ENCODE measurements at places on chromosomes 1 and 21.

- no peak for DNase-seq
These were observed 32.6 kb downstream of the CFH start for GRCh38 chr1:196684476-196684875.

GRCh38 chr1:15212954-15213291 is 34.1 kb upstream of the FHAD1 start:
- no peak for DNase-seq

DNA sequence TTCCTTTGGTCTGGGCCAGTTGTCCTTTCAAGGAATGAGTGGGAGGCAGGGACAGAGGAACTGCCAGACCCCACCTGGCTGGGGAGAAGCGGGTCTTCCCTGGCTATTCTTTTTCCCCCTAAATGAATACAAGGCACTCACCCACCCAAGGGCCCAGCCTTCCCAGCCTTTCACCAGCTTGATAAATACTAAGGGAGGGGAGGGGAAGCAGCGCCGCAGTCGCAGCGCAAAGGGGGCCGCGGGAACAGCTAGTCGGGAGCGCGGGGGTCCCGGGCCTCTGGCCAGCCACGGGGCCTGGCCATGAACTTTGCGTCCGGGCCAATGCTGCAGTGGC is 91.3 kb upstream of the VAMP3 start:
- no peak for DNase-seq

GRCh38 chr1:91548376-91549040 is 47.9 kb downstream of the CDC7 start:
- DNase-seq = no peak

GRCh38 chr1:173477286-173478093 is at the start of gene PRDX6:
Gene PRDX6, plus strand, starts transcription at chr1:173477335. Its CDS starts 63 bp downstream, at chr1:173477398.
- peak; percentile 80 for DNase-seq

DNA sequence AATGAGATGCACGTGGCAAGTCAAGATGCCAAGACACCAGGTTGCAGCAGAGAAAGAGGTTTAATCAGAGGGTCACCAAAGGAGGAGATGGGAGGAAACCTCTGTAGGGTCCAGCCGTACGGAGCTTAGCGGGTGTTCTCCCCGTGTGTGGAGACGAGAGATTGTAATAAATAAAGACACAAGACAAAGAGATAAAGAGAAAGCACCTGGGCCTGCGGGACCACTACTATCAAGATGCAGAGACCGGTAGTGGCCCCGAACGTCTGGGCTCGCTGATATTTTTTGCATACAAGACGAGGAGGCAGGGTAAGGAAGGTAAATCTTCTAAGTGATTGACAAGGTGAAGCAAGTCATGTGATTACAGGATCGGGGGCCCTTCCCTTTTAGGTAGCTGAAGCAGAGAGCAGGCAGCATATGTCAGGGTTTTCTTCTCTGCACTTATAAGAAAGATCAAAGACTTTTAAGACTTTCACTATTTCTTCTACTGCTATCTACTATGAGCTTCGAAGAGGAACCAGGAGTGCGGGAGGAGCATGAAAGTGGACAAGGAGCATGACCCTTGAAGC is 41.2 kb upstream of the TDRD10 start:
- no peak for DNase-seq

DNA sequence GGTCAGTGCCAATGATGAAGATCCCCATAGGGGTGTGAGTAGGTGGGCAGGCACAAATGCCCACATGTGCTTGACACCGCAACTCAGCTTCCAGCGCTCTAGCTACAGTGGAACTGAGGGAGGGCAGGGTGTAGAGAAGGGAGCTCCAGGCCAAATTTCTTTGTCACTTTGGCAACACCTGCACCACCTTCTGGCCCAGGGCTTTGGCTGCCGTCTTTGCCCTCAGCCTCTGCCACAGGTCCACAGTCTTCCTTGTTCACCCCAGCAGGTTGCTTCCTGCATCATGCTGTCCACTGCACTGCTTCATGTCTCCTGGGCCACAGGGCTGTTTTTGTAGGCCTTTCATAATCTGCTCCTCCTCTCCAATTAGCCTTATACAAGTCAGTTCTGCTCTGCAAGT is 20.4 kb upstream of the FMOD start:
- no peak for DNase-seq

DNA sequence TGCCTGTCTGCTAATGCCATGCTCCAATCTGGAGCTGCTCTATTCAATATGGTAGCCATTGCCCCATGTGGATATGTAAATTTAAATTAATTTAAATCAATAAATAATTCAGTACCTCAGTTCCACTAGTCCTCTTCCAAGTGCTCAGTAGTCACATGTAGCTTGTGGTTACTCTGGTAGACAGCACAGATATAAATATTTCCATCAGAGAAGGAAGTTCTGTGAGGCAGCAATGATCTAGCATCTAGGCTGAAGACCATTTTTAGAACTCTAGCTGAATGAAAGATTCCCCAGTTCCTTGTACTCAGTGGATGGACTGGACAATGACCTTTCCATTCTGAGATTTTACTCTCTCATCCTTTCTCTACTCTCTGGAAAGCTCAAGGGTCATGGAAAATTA is 25.8 kb upstream of the CAPZB start:
- no peak for DNase-seq

DNA sequence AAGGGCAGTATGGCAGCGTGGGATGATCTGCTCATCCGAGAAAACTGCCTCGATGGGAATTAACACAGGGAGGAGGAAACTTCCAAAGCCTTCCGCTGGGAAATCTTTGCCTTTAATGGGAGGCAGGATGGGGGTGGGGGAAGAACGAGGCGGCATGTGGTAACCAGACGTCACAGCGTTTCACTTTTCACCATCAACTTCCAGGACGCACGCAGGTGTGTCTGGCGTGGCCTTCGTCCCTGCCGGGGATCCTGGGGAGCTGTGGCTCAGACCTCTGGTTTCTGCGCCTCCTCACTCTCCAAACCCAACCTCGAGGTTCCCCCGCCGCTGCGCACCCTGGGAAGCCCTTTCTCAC is 282 bp downstream of the RSPH1 start:
- no peak for DNase-seq

DNA sequence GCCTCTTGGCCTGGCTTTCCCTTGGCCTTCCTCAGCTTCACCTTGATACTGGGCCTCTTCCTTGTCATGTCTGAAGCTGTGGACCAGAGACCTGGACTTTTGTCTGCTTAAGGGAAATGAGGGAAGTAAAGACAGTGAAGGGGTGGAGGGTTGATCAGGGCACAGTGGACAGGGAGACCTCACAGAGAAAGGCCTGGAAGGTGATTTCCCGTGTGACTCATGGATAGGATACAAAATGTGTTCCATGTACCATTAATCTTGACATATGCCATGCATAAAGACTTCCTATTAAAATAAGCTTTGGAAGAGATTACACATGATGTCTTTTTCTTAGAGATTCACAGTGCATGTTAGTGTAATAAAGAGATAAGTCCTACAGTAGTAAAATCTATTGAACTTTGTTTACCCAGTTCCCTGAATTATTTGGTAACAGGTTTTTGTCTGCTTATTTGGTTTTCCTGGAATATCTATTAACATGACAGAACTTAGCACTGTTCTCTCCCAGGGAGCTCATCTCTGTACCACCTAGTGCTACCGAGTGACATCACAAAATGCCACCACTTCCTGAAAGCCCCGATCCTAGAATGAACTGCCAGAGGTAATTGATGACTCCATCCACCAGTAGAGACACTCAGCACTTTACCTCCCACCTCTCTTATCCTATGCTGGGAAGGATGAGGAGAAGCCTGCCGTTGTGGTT is 22.2 kb downstream of the UBE2T start:
- no peak for DNase-seq

GRCh38 chr21:29656504-29657239 is 283.1 kb downstream of the GRIK1 start:
- no peak for DNase-seq

- DNase-seq = peak; percentile 33
These were observed 15.0 kb upstream of the TMEM201 start for GRCh38 chr1:9573723-9574122.

- DNase-seq = no peak
These were observed 19.8 kb downstream of the NPR1 start for GRCh38 chr1:153698020-153698922.

GRCh38 chr1:37720231-37721130 is 28.2 kb downstream of the CDCA8 start:
- no peak for DNase-seq

- DNase-seq = no peak
These were observed 203.4 kb downstream of the TNR start for GRCh38 chr1:175539986-175540385.

DNA sequence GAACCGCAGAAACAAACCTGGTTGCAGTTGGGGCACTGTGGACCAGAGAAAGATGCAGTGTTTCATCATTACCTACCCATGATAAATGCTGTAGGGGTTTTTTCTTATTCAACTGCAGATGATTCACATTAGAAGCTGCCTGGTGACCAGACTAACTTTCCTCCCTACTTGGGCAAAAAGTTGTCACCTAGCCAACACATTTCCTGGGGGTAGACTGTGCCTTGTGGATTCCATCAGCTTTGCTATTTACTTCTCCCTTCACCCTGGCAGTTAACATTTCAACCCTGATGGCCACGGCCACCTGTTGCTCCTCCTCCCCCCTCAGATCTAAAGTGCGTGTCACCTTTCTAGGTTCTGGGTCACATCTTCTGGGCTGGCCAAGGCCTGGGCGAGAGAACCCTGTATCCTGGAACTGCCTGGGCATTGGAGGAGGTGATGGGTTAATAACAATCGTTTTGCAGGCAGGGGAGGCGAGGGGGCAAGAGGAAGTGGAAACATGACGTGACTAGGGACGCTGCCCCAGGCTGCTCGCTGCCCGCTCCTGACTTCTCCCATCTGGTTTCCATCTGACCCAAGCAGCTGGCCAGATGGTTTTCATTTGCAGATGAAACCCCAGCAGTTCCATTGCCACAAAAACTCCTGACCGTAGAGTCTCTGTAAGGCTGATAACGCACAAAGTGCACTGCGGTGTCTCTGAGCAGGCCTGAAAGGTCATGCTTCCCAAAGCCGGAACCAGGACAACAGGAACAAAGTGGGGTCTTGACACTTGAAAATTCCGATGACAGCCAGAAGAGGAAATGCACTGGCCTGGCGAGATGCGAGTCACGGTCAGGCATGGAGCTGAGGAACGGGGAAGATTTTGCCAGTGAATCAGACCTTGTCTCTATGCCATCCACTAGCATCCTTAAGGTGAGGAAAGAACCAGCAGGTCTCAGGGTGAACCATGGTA is 36.6 kb downstream of the CAPZB start:
- no peak for DNase-seq

- DNase-seq = no peak
These were observed 59.9 kb downstream of the SYT6 start for GRCh38 chr1:114093624-114094362.

- DNase-seq = no peak
These were observed 1.5 kb downstream of the PHACTR4 start for GRCh38 chr1:28371010-28371377.

- no peak for DNase-seq
These were observed 8.4 kb upstream of the ZNF697 start for GRCh38 chr1:119656410-119656955.

- DNase-seq = no peak
These were observed 66.5 kb upstream of the NBL1 start for GRCh38 chr1:19577561-19577960.

GRCh38 chr21:44291078-44291935 is 5.6 kb downstream of the AIRE start:
- no peak for DNase-seq

GRCh38 chr1:48027533-48027835 is 30.3 kb upstream of the TRABD2B start:
- no peak for DNase-seq

- DNase-seq = no peak
These were observed 12.3 kb downstream of the PHLDA3 start for GRCh38 chr1:201456499-201457309.

DNA sequence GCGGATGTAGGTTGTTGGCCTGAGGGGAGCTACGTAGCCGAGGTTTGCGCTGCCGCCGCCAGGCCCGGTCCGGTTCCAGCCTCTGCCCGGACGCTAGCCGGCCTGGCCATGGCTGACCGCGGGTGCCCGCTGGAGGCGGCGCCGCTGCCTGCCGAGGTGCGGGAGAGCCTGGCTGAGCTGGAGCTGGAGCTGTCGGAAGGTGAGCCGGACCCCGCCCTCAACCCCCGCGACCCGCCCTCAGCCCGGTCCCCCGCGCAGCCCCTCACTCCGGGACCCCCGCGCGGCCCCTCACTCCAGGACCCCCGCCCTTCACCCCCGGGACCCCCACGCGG is 299 bp downstream of the DIP2A start:
- DNase-seq = no peak

- no peak for DNase-seq
These were observed 16.1 kb downstream of the SLAMF1 start for GRCh38 chr1:160630523-160631451.

GRCh38 chr1:2499986-2500596 is 24.0 kb downstream of the PLCH2 start:
- no peak for DNase-seq

DNA sequence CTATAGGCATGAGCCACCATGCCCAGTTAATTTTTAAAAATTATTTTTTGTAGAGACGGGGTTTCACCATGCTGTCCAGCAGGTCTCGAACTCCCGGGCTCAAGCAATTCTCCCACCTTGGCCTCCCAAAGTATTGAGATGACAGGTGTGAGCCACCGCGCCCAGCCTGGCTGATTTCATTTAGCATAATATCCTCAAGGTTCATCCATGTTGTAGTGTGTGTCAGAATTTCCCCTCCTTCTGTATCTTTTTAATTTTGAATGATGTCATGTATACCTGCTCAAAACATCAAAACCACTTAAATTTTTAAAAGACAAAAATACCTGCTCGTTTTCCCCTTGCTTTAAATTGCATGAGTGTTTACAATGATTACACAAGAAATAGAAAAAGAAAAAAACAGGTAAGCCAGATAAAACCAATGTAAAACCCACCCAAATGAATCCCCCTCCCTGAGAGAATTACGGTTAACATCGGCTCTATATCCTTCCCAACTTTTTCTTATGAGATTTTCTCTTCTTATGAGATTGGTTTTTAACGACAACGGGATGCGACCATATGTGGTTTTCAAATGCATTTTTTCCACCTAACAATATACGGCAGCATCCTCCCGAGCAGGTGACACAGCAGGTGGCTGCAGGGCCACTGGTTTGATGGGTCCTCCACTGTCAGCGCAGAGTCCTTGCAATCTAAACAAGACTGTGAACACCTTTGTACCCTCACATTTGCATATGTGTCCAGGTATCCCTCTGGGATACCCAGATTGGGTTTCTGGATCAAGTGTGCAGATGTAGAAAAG is 22.1 kb downstream of the IFFO2 start:
- DNase-seq = no peak

GRCh38 chr1:90850181-90850897 is 133.2 kb upstream of the BARHL2 start:
- peak; percentile 23 for DNase-seq

DNA sequence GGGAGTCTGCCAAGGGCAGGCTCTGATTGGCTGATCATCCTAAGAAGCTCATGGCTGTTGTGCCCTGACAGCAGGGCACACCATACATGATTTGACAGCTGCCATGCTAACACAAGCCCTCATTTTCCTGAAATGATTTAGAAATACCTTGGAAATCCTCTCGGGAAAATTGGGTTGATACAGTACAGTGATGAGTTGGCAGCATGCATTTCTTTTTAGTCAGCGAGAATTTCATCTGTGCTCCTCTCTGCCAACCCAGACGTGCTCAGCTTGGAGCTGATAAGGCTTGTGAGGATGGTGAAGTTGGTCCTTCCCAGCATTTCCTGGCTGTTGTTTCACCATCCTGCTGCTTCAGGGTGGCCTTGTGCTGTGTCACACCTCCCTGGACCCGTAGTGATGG is 22.6 kb upstream of the KCNQ4 start:
- DNase-seq = no peak
